Non-pigmented ciliary epithelial cell (primary cell): ENCODE measurements at places on chromosomes 13 and 19.

GRCh38 chr19:5128251-5128935 lies 159.5 kb downstream of the KDM4B start:
- DNase-seq: peak; percentile 37

- no peak for DNase-seq
Measured at GRCh38 chr13:94556041-94556440, 39.9 kb downstream of the TGDS start.

GRCh38 chr19:55553217-55554182 lies 8.2 kb upstream of the SBK3 start:
- no peak for DNase-seq

- DNase-seq: no peak
Measured at GRCh38 chr19:3880471-3881271, at the start of gene ATCAY. Gene ATCAY, plus strand, starts transcription at chr19:3880685. Its CDS starts 5,083 bp downstream, at chr19:3885768.

- DNase-seq: no peak
Measured at GRCh38 chr13:33123066-33123859, 107.0 kb downstream of the KL start.
